ENCODE measurements at places on chromosomes 5 and 9.

DNA sequence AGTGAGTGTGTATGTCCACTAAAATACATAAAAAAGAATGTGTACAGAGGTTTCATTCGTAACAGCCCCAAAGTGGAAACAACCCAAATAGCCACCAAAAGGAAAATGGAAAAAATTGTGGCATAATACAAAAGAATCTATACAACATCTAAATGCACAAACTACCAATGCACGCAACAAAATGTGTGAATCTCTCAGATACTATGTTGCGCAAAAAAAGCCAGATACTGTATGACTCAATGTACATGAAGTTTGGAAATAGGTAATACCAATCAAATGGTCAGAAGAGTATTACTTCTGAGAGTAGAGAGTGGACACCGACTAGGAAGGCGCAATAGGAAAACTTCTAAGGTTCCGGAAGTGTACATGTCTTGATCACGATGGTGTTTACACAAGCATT, 2.4 kb downstream of the XPA start:
- no peak for DNase-seq

DNA sequence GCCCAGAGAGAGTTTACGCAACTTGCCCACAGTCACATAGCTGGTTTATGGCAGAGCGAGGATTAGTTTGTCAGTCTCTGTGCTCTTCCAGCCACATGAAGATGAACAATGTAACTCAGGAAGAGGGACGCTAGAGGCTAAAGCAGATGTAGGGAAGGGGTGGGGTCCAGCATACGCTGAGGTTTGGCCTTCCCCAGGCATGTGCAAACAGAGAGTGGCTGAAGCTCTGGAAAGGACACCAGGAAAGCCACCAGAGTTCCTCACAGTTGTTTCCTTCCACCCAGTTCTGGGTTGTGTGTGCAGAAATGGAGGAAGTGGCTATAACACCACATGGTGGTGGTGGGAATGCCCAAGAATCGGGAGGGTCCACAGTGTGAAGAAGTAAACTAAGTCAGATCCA, 60.0 kb downstream of the SNX18 start:
- DNase-seq: no peak

- no peak for DNase-seq
Measured at GRCh38 chr9:4009006-4009511, 290.8 kb downstream of the GLIS3 start.

DNA sequence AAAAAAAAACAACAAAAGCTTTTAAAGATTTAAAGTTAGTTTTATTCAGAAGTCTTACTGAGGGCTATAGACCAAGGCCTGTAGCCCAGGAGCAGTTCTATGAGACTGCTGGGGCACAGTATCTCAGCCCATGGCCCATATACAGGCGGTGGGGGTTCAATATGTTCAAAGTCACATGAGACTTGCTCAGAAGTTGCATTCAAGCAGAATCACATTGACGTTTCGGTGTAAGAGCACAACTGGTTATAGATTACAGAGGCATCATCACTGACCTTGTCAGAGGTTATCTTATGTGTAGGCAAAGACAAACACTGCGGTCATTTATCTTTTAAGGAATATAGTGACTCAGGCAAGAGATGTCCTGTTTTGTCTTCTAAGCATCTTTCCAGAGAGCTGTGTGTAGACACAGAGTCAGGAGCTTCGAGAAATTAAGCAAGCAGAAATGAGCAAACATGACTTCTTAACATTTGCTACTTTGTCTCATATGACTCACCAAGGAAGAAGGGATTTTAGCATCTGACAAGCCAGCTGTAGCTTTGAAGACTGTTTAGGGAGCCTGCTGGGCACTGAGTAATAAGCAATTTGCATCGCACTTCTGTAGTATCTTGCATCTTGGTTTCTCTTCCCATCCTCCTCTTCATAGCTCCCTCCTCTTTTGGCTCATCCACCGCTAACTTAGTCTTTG, 12.9 kb upstream of the F2RL1 start:
- peak; percentile 96 for DNase-seq

DNA sequence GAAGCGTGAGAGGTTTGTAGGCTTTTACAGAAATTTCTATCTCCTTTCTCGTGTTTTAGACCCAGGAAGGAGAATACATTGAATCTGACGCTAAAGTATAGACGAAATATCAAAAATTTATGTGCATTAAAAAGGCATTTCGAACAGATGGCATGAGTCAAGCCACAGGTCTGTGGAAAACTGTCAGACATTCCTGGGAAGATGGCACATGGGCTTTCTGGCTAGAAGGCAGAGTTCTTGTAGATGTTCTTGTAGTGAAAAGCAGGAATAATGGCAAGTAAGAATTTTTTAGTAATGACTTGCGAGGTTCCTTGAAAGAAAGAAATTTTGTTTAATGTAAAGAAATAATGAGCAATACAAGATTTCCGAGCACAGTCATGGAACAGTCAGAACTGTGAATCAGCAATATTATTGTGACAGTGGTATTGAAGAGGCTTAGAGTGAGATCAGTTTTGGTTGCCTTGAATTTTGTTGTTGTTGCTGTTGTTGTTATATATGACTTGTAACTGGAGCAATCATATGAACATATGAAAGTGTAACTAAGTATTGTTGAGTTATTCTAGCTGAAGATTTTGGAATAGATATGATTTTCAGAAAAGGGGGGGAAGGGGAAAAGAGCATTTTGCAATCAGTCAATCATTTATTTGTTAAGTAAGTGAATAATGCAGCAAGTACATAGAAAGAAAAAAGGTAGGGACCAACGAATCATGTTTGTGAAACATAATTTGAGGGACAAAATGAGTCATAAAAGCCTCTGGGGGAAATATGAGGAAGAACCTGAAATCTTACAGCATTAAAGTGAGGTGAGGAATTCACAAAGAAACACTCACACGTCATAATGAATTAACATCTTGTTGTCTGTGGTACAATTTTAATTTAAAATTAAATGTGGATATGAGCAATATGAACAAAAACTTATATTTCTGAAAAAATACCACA, 339.0 kb upstream of the CTNND2 start:
- DNase-seq: no peak

DNA sequence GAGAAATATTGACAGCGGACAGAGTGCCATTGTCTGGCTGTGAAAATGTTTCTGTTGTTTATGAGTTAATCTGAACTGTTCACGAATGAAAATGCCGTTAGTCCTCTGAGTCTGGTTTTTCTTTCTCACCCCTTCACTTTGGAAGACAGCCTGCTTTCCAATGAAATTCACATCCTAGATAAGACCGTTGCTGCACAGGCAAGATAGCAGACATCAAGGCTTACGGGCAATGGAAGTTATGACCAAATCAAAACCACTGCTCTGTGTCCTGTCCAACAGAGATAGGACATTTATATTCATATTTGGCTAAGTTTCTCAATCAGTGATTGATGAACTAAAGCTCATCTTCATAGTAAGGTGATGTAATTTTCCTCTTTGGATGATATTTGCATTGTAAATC, 180.0 kb upstream of the DMAC1 start:
- DNase-seq: no peak

- no peak for DNase-seq
Measured at GRCh38 chr9:131817627-131818026, 77.8 kb upstream of the RAPGEF1 start.

GRCh38 chr5:147522435-147522834, 12.6 kb upstream of the DPYSL3 start:
- DNase-seq: peak; percentile 42

DNA sequence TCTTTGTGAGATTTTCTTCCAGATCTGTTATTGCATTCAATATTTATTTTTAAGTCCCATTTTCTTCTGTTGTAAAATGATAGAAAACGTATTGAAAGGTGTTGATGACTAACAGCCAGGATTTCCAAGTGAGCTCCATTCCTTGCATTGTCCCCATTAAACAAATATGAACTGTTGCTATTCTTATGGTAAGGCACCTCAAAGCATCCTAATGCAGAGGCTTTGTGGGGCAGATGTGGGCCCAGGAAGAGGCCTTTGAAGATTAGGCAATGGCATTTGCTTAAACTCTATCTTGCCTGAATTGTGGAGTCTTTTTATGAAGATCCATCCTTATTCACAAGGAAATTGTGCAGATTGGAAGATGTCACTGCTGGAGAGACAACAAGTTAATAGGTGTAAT, 38.9 kb downstream of the NTRK2 start:
- no peak for DNase-seq

- no peak for DNase-seq
Measured at GRCh38 chr5:65451436-65451835, 30.3 kb downstream of the ADAMTS6 start.

Measured in NCI-H226 (cell line).